Activated T-cell treated with anti-CD3 and anti-CD28 coated beads, Interleukin-2, amount 50 U/mL, for 72 hours (primary cell): ENCODE measurements at places on chromosomes 3 and 15. TPM values are rescaled to one million over a fixed set of nuclear protein-coding genes. Genes with fewer than 3 reads are reported as not detected.

GRCh38 chr3:191269289-191270085, 59.7 kb upstream of the CCDC50 start:
- no peak for DNase-seq

- DNase-seq, result no peak
Measured at GRCh38 chr15:56523521-56523920, 58.6 kb upstream of the MNS1 start.

KAT2B gene
- total RNA-seq, result 26.7 TPM

DNA sequence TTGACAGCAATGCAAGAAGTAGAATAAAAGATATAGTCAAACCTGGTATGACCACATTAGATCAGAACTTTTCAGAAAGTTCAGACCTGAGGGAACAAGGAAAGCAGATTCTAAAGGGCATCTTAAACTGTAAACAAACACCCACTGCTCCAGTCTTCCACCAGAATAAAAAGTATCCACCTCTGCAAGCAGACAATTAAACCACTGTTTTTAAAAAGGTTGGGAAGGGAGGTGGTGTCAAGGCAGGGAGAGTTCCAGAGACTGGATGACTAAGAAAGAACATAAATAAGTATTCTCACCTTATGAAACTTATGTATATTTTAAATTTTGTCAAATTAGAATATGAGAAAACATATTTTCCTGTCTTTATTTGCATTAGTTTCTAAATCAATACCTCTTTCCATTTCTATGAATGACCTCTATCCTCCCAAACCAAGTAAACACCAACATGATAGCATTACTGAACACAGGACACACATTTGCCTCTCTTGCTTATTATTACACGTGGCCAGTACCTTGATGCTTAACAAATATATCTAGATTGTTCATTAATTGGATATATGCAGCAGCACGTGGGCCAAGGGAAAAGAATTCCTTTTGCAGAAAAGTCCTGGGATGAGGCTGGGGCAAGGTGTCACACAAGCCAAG, 31.6 kb downstream of the PIK3CB start:
- no peak for DNase-seq

- peak; percentile 60 for DNase-seq
Measured at GRCh38 chr3:114242947-114243346, 5.6 kb upstream of the ZNF80 start.

DNA sequence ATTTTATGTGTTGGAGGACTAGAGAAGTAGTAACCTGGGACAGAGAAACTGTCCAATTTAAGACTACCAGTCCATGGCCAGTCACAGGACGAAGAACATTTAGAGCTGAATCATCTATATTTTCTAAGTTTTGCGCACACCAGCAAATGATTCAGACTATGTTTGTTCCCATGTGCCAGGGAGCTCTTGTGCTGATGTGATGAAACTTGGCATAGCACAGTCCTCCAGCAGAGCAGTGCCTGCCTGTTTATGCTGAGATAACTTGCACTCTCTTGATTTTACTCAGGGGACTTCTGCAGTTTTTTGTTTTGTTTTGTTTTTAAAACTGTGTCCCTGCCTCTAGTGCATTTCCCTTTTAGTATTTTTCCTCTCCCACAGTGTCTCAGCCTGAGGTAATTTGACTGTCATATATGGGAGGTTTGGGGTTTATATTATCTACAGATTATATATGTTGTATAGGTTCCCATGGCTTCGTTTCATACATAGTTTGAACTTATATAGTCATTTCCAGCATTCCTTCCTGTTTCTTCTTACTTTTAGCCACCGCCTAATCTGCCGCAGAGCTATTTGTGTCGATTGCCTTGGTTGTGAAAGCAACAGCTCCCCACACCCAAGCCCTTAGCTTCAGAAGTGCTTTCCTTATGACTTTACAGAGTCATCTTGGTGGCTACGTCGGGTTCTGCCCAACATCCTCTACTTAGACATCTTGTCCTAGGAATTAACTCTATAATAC, 45.5 kb downstream of the PPM1L start:
- DNase-seq, result peak; percentile 72

- no peak for DNase-seq
Measured at GRCh38 chr15:70164156-70164900, 66.6 kb upstream of the TLE3 start.

GRCh38 chr3:34419801-34420200, 621.4 kb downstream of the PDCD6IP start:
- DNase-seq, result no peak

C3orf70 gene
- total RNA-seq, result 0.05 TPM

DNA sequence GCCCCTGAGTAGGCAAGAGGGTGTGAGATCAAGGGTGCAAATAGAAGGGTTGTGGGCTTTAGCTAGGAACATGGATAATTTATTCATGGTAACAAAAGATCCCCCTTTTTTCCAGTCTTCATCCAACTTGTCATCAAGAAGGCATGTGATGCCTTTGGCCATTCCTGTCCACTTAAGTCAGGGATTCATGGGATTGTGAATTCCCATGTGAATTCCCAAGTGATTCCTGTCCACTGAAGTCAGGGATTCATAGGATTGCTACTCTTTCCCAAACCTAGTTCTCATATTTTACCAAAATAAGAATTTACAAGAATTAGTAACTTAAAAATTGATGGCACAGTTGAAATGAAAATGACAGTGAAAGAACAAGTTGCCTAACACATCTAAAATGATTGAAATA, 40.8 kb downstream of the HMG20A start:
- no peak for DNase-seq

DNA sequence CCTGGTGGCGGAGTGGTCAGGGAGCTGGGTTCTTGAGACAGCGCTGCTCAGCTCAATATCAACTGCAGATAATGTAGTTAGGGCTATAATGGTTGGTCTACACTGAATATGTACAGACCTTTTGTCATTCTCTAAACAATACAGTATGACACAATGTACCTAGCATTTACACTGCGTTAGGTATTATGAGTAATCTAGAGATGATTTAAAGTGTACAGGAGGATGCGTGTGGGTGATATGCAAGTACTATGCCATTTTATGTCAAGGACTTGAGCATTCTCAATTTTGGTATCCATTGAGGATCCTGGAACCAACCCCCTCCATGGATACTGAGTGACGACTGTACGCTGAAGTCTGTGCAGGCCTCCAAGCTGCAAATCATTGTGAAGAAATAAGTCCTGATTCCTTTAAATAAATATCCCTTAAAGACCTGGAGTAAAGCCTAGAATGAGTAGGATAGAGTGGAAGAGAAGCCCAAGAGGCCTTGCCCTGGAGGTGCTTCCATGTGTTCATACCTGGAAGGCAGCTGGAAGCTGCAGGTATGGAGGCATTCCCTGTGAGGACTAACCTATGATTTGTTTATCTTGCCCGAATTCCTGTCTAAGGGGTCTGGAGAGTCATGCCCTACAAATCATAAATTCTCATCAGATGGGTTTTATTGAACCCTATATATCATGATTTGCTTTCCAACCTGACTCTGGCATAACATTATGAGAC, 15.7 kb upstream of the RTP1 start:
- no peak for DNase-seq

DNA sequence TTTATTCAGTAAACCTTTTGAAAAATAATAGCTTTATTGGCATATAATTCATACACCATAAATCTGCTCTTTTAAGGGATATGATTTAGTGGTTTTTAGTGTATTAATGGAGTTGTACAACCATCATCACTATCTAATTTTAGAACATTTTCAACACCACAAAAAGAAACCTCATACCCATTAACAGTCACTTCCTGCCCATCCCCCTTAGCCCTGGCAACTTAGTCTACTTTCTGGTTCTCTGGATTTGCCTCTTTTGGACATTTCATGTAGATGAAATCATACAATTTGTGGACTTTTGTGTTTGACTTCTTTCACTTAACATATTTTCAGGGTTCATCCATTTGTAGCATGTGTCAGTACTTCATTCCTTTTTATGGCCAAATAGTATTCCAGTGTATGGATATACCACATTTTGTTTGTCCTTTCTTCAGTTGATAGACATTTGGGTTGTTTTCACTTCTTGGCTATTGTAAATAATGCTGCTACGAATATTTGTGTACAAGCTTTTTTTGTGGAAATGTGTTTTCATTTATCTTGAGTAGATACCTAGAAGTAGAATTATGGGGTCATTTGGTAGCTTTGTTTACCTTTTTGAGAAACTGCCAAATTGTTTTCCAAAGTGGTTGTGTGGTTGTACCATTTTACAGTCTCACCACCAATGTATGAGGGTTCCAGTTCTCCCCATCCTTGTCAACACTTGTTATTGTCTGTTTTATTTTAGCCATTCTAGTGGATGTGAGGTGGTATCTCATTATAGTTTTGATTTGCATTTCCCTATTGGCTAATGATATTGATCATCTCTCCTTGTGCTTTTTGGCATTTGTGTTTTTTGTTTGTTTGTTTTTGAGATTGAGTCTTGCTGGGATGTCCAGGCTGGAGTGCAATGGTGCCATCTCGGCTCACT, 45.8 kb downstream of the SMAD3 start:
- no peak for DNase-seq

- no peak for DNase-seq
Measured at GRCh38 chr15:89883518-89883917, 10.3 kb downstream of the AP3S2 start.

DNA sequence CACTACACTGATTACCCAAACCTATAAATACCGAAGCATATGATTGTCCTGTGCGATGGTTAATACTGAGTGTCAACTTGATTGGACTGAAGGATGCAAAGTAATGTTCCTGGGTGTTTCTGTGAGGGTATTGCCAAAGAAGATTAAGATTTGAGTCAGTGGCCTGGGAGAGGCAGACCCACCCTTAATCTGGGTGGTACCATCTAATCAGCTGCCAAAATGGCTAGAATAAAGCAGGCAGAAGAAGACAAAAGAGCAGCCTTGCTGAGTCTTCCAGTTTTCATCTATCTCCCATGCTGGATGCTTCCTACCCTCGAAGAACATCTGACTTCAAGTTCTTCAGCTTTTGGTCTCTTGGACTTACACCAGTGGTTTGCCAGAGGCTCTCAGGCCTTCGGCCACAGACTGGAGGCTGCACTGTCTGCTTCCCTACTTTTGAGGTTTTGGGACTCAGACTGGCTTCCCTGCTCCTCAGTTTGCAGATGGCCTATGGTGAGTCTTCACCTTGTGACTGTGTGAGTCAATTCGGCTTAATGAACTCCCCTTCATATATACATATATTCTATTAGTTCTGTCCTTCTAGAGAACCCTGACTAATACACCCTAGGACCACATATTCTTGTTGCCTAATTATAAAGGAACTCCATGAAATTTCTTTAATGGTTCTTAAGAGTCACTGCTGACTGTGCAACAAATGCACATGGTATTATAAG, 31.7 kb downstream of the CSNK1G1 start:
- no peak for DNase-seq

PLSCR5 gene
- total RNA-seq, result not detected

MKRN2OS gene
- total RNA-seq, result not detected

- DNase-seq, result no peak
Measured at GRCh38 chr15:62469874-62470688, 305.0 kb upstream of the C2CD4B start.

TBCCD1 gene
- total RNA-seq, result 16.2 TPM

GRCh38 chr15:70535071-70535954, 228.0 kb downstream of the UACA start:
- DNase-seq, result peak; percentile 60

DNA sequence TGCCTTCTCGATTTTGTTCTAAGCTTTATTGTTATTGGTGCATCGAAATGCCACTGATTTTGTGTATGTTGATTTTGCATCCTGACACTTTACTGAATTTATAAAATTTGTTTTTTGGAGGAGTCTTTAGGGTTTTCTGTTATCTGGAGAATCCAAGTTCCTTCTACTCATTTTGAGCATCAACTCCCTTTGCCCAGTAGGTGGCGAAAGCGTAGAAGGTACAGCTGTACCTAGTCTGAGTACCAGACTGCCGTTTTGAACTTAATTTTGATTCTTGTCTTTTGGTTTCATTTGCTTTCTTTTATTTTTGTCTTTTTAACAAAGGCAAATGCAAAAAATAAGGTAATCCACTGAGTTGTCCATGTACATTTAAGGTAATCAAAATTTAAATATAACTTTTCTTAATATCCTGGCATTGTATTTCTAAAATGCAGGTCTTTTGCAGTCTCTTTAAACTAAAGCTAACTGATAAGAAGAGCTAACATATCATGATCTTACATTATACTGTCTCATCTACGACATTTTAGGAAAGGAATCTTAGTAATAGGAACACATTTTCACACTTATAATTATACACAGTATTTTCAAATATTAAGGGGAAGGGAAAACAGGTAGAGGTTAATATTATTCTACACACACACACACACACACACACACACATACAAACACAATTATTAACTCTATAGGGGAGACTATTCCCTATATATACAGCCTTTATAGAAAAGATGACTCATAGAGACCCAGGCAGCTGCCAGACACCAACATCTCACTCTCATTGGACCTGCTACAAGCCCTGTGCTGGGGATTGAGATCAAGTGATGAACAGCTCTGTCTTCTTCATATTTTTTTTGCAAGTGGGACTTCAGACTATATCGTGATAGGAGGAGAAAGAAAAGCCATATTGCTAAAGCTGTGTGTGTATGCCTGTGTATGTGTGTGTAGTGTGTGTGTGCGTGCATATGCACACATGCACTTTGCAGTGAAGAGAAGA, 71.8 kb downstream of the SYNPR start:
- peak; percentile 46 for DNase-seq

IRAK2 gene
- 9.4 TPM for total RNA-seq

MME gene
- not detected for total RNA-seq

DNA sequence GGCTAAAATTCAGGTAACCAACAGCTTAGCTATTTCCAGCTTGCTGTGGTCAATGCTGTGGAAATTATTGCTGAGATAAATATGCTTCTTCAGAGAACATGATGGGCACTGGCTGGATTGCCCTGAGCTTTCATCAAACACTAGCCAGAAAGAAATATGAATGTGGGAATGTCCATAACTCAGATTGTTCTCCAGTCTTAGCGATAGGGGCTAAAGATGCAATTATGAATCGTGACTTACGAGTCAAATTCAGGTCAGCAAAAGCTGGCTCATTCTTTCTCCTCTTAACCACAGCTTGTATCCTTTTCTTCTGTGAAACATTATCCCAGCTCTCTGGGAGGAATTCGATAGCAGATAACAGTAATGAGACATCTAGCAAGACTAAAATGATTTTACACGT, 307.6 kb downstream of the RYR3 start:
- no peak for DNase-seq

- DNase-seq, result no peak
Measured at GRCh38 chr3:12659316-12660015, 4.5 kb downstream of the RAF1 start.

DNA sequence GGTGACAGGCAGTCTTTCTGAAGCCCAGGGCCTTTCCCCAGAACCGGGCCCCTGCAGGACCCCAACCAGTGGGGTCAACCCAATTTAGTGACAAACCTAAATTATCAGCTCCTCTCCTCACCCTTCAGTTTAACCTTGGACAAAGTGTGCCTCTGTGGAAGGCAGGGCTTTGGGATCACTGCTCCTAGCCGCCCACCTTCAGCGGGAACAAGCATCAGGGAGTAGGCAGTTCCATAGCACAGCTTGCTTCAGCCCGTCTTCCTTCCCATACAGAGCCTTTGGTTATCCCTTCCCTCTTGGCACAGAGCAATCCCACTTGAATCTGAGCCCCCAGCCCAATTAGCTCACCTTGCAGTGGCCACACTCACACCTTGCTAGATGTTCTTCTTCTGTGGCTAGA, 5.3 kb upstream of the AP3B2 start:
- no peak for DNase-seq

- no peak for DNase-seq
Measured at GRCh38 chr3:101879623-101880284, 30.4 kb downstream of the NFKBIZ start.

- no peak for DNase-seq
Measured at GRCh38 chr3:15500107-15500724, 21.3 kb downstream of the COLQ start.

- DNase-seq, result no peak
Measured at GRCh38 chr3:106245400-106245799, 376.6 kb upstream of the CBLB start.
